Activated T-helper 1 cell treated with Interleukin-2 at 50 U/mL for 16 hours (primary cell): ENCODE measurements at places on chromosomes 6 and 20.

GRCh38 chr6:109772883-109773431 is 81.9 kb downstream of the FIG4 start:
- DNase-seq: no peak

DNA sequence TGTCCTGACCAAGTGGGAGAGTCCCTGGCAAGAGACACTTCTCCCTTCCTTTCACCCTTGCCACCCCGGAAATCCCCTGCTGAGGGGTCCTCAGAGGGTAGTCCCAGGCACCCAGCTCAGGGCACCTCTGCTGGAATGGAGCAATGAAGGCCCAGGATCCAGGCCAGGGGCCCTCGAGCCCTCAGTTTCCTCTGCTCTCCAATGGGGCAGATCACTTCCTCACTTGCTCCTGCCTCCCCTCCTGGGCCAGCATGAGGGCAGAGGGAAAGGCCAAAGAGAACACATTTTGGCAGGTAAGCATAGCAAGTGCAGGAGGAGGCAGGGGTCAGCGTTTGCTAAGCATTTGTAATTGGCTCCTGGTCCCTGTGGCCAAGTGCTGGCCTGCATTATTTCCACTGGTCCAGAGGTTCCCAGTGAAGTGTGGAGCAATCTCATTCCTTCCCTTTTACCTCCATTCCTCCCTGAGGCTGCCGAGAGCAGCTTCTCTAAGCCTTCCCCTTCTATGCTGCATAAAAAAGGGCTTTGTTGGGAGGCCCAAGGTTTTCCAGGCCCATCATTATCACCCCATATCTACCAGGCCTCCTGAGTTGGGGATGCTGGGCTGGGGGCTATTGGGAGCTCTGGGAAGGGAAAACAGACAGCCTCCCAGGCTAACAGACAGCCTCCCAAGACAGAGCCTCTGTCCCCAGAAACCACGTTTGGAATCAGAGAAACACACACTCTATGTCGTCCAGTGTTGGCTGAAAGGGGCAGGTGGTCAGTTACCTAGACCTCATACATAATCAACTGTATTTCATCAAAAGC is 28.8 kb upstream of the VEGFA start:
- DNase-seq: no peak

DNA sequence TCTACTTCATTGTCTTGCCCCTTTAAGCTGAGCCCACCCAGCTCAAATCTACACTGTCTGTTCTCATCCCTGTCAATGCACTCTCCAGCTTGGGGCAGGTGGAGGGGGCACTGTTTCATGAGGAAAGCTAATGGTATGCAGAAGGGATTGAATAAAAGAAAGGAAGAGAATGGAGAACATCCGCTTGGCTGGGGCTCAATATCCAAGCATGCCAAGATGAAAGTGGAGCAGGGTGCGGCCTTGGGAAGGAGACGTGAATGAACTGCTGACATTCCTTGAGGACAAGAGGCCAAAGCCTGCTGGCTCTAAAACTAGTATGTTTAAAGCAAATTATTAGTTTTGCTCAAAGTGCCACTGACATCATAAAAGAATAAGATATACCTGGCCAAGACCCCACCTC is 24.2 kb downstream of the AKAP12 start:
- no peak for DNase-seq

DNA sequence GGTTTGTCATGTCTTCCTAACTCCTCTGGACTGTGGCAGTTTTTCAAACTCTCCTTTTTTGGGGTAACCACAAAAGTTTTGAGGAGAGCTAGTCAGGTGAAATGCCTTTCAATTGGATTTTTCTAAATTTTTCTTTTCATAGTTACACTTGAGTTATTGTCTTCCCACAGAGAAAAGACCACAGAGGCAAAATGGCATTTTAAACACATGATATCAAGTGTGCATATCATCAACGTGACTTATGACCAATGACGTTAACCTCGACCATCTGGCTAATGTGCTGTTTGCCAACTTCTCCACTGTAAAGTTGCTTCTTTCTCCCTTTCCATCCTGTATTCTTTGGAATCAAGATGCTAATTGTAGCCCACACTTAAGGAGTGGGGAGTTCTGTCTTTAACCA is 41.3 kb upstream of the SNAP25 start:
- DNase-seq: no peak

DNA sequence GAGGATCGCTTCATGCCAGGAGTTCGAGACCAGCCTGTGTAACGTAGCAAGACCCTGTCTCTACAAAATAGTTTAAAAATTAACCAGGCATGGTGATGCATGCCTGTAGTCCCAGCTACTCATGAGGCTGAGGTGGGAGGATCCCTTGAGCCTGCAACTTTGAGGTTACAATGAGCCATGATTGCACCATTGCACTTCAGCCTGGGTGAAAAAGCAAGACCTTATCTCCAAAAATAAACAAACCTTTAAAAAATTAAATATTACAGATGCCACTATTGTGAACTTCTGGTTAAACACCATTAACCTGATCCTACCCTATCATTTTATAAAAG is 116.8 kb downstream of the ARHGAP18 start:
- DNase-seq: no peak

DNA sequence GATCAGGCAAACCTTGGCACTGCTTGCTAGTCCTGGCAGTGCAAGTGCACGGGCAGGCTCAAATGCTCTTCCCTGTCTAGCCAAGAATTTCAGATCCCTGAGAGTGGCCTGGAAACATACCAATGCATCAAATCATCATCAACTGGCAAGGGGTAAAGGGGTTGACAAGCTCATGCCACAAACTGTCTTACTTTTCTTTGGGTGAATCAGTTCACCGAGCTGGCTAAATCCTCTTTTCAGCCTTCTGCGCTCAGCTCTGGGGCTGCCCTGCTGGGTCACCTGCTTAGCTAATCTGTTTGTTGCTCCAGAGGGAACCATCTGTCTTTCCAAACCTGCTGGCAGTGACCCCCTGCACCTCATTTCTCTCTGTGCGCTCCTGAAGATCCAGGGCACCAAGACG is 59.5 kb downstream of the LYRM4 start:
- no peak for DNase-seq

GRCh38 chr20:59945175-59945574 is 5.0 kb downstream of the FAM217B start:
- no peak for DNase-seq

DNA sequence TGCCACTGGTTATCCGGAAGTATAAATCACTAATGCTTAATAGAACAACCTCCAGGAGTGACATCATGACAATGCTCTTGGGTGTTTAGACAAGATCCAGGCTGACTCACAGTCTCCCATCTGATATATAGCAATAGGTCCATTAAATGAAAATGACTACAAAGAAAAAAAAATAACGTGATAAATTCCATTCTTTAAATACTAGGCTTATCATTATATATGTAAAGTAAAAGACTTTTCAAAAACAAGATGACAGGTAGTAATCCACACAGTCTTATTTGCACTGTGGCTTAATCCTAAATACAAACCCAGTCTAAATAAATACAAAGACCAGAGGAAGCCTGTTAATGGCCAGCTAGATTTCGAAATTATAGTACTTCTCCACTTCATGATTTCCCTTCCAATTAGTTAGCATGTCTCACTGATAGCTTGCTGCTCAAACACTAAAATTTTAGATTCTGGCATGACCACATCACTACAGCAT is 149.1 kb upstream of the BEND3 start:
- no peak for DNase-seq

GRCh38 chr6:152301021-152301764 is 336.0 kb downstream of the SYNE1 start:
- DNase-seq: no peak

- DNase-seq: no peak
Measured at GRCh38 chr6:5119090-5119951, 34.2 kb downstream of the PPP1R3G start.

DNA sequence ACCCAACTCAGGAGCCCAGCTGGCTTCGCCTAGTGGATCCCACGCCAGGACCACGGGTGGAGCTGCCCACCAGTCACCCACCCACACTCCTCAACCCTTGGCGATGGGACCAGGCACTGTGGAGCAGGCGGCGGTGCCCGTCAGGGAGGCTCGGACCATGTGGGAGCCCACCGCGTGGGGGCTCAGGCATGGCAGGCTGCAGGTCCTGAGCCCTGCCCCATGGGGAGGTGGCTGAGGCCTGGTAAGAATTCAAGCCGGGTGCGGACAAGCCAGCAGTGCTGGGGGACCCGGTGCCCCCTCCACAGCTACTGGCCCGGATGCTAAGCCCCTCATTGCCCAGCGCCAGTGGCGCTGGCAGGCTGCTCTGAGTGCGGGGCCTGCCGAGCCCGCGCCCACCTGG is 123.1 kb upstream of the LGSN start:
- no peak for DNase-seq

DNA sequence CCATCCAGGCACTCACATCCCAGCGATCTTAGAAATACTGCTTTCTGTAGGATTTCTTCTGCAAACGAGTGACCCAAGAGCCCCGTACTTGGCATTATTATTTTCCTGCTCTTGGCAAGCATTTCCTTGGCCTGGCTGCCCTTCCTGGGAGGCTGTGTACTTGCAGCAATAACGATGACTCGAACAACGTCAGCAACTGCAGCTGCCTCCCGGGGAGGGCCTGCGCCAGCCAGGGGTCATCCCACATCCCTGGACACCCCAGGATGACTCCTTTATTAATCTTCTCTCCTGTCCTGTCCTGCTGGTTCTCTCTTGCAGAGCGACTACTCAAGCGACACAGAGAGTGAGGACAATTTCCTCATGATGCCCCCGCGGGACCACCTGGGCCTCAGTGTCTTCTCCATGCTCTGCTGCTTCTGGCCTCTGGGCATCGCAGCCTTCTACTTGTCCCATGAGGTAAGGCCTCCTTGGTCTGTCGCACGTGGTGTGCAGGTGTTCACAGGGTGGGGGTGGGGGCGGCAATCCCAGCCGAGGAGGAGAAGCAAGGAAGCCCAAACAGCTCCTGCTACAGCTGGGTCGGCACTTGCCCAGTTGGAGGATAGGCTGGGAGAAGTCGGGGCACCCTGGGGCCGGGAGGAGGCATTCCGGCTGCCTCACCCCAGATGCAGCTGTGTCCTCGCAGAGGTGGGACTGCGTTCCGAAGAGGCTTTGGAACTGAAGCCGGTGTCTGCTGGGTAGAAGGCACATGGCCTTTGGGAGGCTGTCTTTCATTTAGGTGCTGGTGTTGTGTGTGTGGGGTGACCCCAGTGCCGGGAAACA is 115.3 kb downstream of the SYNDIG1 start:
- DNase-seq: no peak

DNA sequence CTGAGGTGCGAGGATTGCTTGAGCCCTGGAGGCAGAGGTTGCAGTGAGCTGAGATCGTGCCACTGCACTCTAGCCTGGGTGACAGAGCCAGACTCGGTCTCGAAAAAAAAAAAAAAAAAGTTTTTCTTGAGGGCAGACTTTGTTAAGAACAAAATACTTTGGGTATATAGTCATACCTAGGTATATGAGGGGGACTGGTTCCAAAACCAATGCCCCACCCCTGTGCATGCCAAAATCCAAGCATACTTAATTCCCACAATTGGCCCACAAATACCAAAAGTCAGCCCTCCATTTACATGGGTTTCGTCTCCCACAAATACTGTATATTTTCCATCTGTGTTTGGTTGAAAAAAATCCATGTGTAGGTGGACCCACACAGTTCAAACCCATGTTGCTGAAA is 119.9 kb downstream of the INSM1 start:
- DNase-seq: no peak

GRCh38 chr6:16827627-16828026 is 66.4 kb upstream of the ATXN1 start:
- no peak for DNase-seq
